NCI-H2171 (cell line): ENCODE measurements at places on chromosomes 7 and 10.

- no peak for DNase-seq
Observed at GRCh38 chr7:121286742-121287734, 41.8 kb upstream of the WNT16 start.

- no peak for DNase-seq
Observed at GRCh38 chr7:43756368-43757072, 2.0 kb upstream of the BLVRA start.

- DNase-seq = no peak
Observed at GRCh38 chr10:100122780-100123179, 41.1 kb upstream of the CPN1 start.

GRCh38 chr10:29435809-29436501 lies 147.1 kb downstream of the LYZL1 start:
- no peak for DNase-seq

DNA sequence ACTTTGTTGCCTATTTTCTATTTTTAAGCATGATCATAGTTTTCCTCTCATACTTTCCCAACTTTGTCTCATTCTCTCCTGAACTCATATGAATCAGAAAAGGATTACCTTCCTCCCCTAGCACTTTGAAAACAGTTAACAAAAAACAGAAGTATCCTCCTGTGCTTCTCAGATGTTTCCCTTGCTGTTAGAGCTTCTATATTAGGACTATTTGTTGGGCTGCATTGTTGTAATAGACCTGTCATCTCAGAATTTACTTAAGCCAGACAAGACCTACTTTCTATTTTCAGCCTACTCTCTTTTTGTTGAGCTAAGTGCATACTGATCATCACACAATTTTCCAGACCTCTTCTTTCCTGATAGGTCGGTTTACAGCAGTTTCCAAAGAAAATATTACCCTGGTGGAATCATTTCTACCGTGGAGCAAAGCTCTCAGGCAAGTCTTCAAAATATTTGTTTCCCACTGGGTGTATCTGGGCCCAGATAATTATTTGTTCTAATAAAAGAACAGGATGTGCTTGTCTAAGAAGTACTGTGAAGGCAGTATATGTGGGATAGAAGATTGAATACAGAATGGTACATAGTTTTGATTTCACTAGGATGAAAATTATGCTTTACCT lies 411.9 kb upstream of the KLF6 start:
- DNase-seq = no peak

DNA sequence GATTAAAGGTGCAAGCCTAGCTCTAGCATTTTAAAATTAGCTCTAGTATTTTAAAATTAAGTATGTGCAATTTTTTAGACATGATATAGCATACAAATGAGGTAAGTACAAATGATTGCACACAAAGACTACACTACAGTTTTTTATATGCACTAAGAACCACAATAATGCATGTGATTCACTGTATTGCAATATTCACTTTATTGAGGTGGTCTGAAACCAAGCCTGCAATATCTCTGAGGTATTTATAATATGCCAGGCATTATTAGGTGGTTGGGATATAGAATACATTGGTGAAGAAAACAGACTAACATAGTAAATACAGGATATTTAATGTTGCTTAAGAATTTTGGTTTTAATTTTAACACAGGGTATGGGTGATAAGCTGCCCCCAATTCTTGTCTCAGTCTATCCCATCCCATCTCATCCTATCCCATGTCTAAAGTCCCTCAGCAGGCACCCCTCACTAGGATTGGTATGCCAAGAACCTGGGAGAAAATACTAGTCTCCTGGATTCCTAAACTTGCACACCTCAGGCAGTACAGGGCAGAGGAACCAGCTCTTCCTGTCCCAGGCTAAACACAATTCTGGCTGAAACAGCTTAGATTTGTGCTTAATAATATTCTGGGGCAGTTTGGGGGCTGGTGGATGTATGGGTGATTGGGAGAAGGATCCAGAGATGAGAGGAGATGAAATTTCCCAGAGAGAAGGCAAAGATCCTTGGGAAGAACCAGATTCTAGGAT lies 90.4 kb downstream of the HIPK2 start:
- DNase-seq = no peak

GRCh38 chr10:103512591-103513379 lies 19.3 kb downstream of the NEURL1 start:
- DNase-seq = no peak

- no peak for DNase-seq
Observed at GRCh38 chr7:36820527-36821170, 96.4 kb upstream of the AOAH start.

GRCh38 chr7:25059576-25059975 lies 65.5 kb downstream of the CYCS start:
- no peak for DNase-seq

DNA sequence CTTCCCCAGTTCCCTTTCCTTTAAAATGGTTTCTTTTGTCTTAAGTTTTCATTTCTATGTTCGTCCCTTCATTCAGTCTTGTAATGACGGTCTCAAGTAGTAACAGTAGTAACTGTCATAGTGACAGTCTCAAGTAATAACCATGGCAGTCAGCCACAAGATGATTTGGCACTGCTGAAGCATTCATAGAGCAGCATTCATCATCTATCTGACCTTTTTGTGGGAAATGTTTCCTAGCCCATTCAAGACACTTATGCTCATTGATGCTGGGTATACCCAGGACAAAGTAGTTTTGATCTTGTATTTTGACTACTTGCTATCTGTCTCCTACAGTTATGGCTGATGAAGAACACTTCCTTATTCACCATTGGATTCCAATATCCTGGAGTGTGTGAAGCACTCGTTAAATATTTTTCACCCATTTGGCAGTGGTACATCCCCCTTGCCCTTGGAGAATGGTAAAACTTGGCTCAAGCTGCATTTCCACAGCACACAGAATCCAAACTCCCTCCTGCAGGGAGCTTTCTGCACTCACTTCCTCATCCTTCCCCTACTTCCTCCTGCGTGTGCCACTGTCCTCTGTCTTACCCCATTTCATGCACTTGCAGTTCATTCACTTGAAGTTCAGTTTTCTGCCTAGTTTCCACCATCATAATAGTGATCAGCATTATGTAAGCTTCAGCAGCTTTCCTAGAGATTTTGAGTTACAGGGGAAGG lies 19.0 kb downstream of the GIMAP4 start:
- DNase-seq = no peak

DNA sequence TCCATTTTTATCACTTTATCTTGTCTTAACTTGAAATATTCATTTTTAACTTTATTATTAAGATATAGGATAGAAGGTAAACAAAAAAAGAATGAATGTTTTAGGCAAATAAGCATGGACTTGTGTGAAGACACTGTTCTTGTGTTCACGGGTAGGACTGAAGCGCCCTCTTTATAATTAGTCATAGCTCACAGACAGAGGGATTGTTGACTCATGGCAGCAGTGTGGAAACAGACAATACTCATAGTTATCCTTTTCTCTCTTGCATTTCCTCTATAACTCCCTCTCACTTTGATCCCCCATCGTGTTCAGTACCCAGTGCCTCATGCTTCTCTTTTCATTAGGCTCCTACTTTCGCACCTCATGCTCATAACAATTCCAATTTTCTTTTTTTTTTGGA lies 731.8 kb downstream of the PHTF2 start:
- DNase-seq = peak; percentile 15
